Stimulated activated CD8-positive, alpha-beta memory T cell treated with anti-CD3 and anti-CD28 coated beads, Interleukin-4, amount 100 ng/mL, for 1 hour (primary cell): ENCODE measurements at places on chromosomes 3 and 15.

DNA sequence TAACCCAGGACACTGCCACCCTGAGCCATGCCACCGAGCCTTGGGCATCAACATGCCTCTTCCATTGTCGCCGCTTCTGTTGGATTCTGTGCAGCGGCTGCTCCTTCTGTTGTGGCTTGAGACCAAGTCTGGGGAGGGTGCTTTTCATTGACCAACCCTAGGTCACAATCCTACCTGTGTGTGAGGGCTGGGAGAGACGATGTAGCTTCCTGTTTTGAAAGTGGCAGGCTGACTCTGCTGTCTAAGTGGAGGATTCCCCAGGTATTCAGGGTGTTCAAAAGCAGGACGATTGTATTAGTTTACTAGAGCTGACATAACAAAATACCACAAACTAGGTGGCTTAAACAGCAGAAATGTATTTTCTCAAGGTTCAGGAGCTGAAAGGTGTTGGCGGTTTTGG, 13.0 kb upstream of the ACAP2 start:
- no peak for DNase-seq

DNA sequence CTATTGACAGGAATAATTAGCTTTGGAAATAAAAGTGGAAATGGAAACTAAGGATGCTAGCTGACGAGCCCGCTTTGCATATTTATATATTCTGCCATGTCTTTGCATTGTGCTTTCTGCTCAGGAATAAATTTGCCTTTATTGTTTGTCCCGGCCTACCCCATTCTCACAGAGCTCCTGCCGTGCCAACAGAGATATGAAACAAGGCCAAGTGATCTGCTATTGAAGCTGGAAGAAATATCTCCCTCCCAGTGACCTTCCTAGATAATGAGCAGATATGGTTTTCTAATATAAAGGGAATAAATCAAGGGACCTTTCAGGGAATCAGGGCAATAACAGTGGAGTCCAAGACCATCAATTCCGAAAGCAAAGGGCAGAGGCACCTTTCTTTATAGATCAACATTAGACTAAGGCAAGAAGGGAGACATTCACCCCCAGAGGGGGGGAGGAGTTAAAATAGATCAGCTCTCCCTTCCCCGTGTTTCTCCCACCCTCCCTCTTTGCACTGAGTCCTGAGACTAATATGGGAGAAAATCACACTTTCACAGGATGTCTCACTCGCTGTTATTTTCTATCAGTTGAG, 664.6 kb downstream of the AGBL1 start:
- DNase-seq: no peak

GRCh38 chr15:35693286-35693685, 147.3 kb upstream of the DPH6 start:
- no peak for DNase-seq

- no peak for DNase-seq
These were observed 424.8 kb downstream of the LPP start for GRCh38 chr3:188578576-188579363.

DNA sequence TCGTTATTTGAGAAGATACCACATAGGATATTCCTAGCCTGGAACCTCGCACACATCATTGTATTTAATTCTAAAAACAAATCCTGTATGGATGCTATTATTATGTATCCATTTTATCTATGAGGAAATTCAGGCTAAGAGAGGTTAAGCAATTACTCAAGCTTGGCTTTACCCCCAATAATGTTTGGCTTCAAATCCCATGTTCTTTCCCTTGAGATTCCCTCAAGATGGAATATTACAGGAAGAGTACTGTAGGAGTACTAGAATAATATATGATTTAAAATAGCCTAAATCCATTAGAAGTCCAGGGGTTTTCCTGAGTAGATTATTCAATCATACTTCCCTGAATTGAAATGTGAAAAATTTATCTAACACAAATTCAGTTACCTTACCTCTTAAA, 630.2 kb downstream of the ZNF385D start:
- no peak for DNase-seq

- DNase-seq: no peak
These were observed 4.3 kb downstream of the LRRFIP2 start for GRCh38 chr3:37170060-37170459.

DNA sequence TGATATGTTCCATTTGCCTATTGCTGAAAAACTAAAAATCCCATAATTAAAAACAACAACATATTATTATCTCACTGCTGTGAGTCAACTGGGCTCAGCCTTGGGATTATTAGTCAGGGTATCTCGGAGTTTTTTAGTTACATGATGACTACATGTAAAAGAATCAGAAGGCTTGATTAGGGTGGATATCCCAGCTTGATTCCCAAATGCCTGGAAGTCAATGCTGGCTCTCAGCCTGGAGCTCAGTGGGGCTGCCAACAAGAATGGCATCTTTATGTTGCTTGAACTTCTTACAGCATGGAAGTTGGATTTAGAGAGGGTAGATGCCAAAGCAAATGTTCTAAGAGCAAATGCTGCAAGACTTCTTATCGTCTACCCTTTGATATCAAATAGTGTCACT, 278.5 kb downstream of the PLOD2 start:
- DNase-seq: no peak

DNA sequence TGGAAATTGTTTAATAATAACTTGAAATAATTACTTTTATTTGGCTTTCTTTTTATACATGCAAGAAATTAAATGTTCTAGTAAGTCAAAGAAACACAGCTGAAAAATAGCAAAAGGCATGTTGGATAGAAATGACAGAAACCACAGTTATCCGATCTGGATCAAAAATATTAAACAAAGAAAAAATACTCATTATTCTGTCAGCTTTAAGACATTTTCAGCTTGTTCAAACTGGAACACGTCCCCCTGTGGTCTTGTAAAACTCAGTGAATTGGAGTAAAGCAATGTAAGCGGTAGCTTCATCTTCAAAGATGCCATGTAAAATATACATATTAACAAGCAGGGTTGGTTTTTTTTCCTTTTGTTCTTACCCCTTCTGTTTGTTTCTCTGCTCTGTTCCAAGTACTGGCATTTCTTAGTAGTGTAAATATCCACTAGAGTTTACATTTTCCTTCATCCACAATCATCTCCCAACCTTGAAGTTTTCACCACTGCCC, 223.4 kb downstream of the IGSF11 start:
- no peak for DNase-seq

DNA sequence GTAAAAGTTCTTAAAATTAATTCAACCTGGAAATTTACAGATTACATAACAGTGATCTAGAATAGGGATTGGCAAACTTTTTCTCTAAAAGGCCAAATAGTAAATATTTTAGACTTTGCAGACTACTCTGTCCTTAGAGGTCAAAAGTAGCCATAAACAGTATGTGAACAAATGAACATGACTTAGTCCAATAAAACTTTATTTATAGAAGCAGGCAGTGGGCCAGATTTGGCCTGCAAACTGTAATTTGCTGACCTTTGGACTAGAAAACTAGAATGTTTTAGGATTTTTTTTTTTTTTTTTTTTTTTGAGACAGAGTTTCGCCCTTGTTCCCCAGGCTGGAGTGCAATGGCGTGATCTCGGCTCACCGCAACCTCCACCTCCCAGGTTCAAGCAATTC, 12.1 kb downstream of the SENP8 start:
- DNase-seq: no peak

GRCh38 chr3:69371816-69372215, 14.1 kb downstream of the FRMD4B start:
- DNase-seq: no peak

- DNase-seq: no peak
These were observed 49.8 kb downstream of the IQSEC1 start for GRCh38 chr3:13023235-13023970.

GRCh38 chr3:7577513-7577912, 716.6 kb downstream of the GRM7 start:
- no peak for DNase-seq

- no peak for DNase-seq
These were observed 94.7 kb downstream of the OCA2 start for GRCh38 chr15:28004143-28005003.

- DNase-seq: no peak
These were observed 5.5 kb downstream of the CSRNP1 start for GRCh38 chr3:39147711-39148434.

DNA sequence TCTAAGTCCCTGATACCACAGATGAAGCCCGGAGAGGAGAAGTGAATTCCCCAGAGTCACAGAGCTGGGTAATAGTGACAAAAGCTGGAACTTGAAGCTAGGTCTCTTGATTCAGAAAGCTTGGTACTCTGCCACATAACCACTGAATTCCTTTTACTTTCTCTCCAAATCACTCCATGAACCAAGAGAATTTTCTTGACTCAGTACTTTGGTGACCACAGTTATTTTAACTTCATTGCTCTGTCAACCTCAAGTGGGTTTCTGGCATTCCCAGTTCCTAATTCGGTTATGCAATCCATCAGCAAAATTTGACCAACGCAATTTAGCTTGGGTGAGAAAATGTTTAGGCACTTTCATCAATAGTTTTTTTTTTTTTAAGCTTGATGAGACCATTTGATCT, 61.0 kb upstream of the PPARG start:
- DNase-seq: no peak

DNA sequence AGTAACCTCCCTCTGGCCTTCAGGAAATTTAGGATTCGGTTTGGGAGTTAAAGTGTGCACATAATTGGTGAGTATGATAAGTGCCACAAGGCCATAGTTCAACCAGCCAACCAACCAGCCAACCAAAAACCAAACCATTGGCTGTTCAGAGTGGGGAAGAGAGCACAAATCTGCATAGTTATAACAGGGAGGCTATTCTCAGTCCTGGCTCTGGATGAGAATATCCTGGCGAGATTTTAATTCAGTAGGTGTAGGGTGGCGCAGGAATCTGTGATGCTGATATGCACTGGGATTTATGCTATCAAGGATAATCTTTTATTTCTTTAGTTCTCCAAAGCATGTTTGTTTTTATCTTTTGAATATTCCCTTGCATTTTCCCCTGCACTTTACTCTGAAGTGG, 49.1 kb downstream of the AKAP13 start:
- no peak for DNase-seq

GRCh38 chr3:167151636-167152035, 228.5 kb downstream of the ZBBX start:
- DNase-seq: no peak

- no peak for DNase-seq
These were observed 2.0 kb downstream of the MST1R start for GRCh38 chr3:49901366-49902339.
